CD4-positive, alpha-beta T cell treated with Interleukin-2 at 100 ng/mL for 4 hours (primary cell): ENCODE measurements at places on chromosomes 4 and X.

GRCh38 chr4:10032625-10033024 is 11.3 kb upstream of the SLC2A9 start:
- DNase-seq, result no peak

DNA sequence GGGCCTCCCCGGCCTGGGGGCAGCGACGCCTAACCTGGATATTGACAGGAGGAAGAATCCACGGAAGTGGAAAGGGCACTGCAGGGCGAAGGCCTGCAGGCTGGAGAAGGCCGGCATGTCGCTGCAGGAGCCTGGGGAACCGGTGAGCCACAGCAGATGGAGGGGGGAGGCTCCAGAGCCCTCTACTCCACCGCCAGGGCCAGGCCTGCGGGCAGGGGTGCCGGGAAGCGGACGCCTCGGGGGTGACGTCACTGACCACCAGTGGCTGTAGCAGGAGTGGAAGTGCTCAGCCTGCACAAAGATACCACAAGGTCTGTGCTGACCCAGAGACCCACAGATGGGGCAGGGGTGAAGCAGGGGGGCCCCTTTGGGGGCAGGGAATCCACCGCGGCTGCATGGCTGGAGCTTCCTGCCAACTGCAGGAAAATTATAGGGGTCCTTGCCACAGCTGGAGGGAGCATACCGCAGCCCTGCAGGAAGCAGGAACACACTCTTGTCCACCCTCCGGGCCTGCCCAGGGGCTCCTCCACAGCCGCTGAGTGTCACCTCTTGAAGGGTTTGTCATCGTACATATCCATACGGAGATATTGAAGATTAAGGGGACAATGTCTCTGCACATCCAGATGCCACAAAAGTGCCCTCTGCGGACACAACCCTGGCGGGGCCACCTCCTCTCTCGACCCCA is 7.6 kb upstream of the HTRA3 start:
- DNase-seq, result no peak

DNA sequence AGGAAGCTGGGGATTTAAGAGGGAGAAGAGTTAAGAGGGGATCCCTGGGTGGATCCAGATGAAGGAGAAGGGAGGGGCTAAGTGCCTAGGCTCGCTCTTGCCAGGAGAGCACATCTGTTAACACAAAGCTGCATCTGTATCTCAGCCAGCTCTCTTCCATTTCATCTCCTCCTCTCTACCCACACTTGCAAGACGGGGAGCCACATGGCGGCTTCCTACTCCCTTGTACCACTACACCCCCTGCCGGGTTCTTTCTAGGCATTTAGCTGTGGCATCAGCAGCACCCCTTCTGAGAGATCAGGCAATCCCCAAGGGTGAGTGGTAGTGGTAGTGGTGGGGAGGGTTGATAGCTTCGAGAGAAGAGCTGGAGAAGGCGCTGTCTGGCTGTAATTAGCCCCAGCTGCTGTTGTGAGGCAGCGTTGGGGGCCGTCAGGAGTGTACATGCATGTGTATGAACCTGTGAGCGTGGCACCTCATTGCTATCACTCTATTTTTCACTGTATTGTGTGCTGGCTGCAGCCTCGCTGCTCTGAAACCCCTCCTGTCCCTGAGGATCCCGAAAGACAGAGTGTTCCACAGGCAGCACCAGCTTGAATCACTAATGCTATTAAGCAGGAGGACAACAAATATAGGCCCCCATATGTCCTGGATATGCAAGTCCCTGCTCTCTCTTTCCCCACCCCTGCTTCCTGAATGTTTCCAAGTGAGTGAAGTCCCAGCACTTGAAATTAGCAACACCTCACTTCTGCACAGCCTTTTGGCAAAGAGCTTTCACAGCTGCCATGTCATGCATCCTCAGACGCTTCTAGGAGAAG is 73.7 kb downstream of the RTL9 start:
- no peak for DNase-seq

- no peak for DNase-seq
Measured at GRCh38 chr4:142352712-142353111, 493.4 kb downstream of the INPP4B start.

- peak; percentile 39 for DNase-seq
Measured at GRCh38 chrX:66046612-66047235, 6.8 kb upstream of the VSIG4 start.

DNA sequence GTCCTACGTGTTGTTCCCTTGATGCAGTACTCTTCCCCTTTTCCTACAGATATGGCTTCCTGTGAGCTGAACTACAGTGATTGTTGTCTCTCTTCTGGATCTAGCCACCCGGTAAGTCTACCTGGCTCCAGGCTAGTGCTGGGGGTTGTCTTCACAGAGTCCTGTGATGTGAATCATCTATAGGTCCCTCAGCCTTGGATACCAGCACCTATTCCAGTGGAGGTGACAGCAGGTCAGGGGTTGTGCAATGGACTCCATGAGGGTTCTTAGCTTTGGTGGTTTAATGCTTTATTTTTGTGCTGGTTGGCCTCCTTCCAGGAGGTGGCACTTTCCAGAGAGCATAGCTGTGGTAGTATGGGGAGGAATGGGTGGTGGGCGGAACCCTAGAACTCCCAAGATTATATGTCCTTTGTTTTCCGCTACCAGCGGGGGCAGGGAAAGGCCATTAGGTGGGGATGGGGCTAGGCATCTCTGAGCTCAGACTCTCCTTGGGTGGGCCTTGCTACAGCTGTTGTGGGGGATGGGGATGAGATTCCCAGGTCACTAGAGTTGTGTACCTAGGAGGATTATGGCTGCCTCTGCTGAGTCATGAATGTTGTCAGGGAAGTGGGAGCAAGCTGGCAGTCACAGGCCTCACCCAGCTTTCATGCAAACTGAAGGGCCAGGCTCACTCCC is 121.4 kb upstream of the ANKRD50 start:
- DNase-seq, result no peak

DNA sequence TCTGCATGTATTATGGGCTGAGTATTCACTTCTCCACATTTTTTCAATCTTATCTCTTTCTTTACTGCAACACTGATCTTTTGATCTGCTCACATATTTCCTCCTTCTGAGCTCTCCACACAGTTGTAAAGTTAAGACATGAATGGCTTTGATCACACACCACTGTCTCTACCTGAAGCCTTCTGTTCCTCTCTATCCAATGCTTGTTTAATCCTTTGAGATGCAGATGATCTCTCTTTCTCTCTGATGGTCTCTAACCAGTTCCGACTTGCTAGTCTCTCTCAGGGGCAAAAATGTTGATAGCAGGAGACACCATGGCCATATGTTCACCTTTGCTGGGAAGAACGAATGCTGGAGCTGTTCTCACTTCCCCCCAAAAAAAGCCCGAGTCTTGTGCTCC is 162.4 kb downstream of the UNC5C start:
- no peak for DNase-seq

DNA sequence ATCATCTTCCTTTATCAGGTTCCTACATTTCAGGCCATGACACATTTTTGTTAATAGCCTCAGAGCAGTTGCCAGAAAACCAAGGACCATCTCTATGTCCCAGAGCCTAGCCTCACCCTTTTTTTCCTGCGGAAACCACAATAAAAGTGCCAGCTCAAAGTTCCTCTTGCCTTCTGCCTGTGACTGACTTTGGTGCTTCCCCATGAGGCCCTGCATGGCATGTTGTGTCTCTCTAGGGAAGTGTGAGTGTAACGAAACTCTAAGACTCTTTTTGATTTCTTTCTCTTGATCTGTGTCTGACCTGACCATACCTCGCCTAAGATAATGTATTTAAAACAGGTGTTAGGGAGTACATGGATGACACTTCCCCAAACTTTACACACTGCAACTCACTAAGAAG is 642.3 kb upstream of the BOD1L1 start:
- DNase-seq, result peak; percentile 5

DNA sequence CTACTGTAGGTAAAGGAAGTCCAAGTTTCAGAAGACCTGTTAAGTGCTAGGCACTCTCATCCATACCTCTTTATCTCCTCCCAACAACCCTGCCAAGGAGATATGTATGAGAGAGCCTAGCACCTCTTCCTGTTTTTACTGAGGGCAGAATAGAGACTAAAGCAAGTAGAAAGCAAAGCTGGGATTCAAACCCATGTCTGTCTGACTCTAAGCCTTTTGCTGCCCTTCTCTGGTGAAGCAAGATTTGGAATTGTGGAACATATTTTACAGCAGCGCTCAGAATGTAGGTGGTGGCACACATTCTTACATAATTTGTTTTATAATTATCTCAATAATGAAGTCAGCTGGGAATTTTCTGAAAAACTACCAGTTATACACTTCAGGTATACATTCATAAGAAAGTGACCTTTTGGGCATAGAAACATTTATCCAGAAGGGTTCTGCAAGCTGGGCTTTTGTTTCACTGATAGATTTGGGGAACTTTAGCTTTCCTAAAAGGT is 41.7 kb downstream of the SEPTIN11 start:
- DNase-seq, result no peak

GRCh38 chrX:48076343-48076742 is 4.9 kb upstream of the ZNF630 start:
- no peak for DNase-seq

GRCh38 chrX:121146059-121146628 is 98.7 kb downstream of the GLUD2 start:
- DNase-seq, result no peak

GRCh38 chr4:141348125-141348524 is 127.4 kb downstream of the ZNF330 start:
- DNase-seq, result no peak

DNA sequence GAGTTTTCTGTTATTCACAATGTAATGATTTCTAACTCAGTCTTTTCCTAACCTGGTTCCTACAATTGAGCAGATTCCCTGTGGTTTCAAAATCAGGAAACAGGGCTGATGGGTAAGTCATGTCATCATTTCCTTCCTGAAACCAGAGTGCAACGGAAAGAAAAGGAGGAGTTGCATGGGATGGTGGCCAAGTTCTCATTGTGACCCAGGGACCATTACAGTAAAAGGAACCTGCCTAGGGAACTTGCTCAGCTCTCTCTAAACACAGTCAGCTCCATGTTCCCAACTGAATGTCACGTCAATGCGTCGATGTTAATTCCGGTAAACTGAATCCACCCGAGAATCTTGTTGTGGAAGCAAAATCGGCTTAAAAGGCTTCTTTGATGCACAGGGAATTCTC is 51.2 kb downstream of the LGI2 start:
- no peak for DNase-seq

DNA sequence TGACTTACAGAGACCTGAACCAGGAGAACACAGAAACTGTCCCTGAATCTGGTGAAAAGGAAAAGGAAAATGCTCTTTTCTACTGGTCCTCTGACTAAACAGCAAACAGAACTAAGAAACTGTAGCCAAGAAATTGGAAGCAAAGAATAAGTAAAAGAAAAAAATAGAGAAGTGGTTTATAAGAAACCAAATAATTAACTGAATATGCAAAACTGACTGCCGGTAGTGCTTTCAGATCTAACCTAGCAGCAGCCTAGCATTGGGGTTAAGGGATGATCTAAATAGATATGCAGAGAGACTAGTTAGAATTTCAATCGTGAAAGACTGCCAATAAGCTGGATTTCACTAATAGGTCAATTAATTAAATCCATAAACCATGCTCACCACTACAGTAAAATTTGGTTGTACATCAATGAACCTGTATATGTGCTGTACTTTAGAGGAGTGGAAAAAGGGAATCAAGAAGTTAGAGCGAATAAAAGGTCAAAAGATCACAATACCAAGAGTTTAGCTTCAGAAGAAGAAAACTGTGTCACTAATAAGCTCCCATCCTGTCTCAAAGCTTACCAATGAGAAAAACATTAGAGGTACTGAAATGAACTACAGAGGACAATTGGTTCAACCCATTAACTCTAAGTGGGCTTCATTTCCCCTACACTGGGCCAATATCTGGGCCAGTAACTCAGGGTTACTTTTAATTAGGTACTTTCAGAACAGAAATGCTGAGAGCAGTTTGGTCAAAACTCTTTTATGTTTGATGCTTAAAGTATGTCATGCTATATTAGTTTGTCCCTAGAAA is 53.6 kb downstream of the KLHL13 start:
- no peak for DNase-seq

- no peak for DNase-seq
Measured at GRCh38 chr4:105662935-105663675, 45.4 kb downstream of the INTS12 start.

DNA sequence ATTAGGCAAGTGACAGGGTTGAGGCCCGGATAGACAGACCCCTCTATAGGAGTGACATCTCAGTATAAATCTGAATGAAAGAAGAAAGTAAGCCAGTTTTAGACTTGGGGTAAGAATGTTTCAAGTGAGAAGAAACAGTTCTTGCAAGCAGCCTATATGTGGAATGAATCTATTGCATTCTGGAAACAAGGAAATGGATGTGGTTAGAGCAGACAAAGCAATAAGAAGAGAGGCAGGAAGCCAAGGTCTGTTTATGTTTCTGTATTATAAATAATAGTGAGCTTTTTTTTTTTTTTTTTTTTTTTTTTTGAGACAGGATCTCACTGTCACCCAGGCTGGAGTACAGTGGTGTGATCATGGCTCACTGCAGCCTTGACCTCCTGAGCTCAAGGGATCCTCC is 255.8 kb downstream of the UNC5C start:
- DNase-seq, result no peak

DNA sequence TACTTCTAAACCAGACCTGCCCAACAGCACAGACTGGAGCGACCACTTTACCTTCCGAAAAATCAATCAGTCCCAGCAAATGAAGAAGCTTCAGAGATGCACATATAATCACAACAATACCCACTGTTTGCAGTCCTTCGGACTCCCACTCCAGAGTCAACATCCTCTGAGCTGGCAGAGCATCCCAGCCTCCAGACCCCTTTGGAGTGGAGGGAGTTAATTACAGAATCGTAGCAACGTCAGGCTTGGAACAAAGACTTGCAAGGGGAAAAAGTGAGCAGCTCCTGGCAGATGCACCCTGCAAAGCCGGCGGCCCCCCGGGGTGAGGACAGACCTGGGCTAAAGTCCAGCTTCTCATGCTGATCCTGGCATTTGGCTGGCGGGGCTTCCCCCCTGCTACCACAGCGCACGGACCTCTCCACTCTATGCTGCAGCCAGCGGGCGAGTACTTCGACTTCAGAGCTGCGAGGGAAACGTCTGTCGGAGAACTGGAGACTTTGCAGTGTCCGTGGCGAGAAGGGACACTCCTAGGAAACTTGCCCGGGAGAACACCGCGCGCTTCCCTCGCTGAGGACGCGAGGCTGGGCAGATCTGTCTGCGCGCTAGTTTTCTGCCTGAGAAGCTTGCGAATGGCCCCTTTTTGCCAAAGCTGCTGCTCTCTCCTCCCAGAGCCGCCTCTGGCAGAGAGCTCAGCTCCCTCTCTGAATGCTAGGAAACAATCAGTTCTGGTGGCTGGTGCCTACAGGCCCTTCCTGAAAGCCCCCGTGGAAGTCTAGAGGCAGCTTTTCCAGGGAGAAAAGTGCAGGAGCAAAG is 283.7 kb downstream of the PACRGL start:
- DNase-seq, result no peak

DNA sequence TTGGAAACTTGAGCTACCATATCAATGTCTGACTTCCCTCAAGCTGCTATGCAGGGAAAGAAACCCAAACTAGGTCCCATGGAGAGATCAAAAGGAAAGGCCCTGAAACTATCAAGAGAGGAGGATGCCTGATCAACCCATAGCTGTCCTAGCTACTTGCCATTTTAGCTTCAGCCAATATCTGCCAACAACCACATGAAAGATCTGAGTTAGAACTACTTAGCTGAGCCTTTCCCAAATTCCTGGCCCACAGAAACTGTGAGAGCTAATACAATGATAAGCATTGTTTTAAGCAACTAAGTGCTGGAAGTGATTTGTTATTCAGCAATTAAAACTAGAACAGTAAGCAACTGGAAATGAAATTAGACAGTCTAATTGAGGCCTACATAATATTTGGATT is 6.3 kb upstream of the ARHGEF38 start:
- DNase-seq, result no peak
